A172 (cell line): ENCODE measurements at places on chromosomes 16 and 17.
A peak's percentile ranks its signal among the peaks of the same experiment; 100 is the strongest.

DNA sequence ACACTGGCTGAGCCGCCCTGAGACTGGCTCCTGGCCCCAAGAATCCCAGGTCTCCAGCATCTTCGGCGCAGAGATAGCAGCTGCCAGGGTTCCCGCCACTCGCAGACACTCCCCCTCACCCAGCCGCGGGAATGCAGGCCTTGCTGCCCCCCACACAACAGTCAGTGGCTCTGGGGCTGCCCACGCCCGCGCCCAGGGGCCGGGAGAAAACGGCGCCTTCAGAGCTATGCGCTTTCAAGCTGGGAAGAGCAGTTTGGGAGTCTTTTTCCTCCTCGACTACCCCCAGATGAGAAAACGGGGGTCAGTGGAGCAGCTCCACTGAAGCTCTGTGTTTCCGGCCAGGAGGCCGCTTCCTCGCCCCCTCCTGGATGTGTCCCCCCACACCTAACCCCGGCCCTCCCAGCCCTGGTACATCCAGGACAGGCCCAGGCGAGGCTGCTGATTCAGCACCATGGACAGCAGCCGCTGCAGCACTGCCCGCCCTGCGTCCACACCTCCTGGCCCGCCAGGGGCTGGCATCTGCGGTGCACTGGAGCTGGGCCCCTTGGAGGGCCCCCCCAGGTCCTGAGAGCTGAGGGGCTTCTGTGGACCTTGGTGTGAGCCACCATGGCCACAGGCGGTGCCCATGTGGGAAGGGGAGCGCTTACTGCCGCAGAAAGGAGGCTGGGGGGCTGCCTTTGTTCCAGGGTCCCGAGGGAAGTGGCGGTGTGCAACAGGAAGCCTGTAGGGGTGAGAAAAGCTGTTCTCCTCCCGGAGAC, 35.7 kb downstream of the CACNA1H start:
- DNase-seq = peak; percentile 37

- peak; percentile 77 for DNase-seq
Measured at GRCh38 chr16:2838928-2839327, 8.8 kb downstream of the ZG16B start.

DNA sequence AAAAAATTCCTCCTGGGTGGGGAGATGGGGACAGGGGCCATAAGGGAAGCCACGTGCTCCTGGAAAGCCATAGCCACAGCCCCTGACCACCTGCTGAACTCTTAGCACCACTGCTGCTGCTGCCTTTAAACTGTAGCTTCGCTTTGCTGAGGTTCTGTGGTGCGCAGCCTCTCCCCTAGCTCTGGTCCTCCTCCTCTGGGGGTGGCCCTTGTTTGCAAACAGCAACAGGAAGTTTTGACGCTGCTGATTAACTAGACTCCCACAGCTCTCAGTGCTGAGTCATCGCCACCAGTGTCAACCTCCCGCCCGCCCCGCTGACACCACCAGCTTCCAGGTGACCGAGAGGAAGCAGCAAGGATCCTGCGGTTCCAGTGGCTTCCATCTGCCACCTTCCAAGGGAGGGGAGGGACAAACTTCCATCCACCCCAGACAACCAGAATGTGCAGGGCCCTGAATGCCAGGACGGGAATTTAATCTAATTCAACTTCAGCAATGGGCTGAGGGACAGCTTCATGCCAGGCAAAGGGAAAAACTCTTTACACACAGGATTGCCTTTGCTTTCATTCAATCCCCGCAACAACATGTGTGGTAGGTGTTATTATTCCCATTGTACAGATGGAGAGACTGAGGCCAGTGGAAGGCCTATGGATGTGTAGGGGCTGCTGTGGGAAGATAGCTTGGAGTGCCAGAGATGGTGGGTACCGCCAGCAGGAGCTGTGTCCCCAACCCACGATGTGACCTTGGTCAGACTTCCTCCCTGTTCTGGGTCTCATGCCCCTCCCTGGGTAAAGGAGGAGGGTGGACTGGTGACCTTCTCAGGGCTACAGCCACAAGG, 8.1 kb upstream of the KIFC3 start:
- DNase-seq = peak; percentile 95

GRCh38 chr17:2484876-2485275, 26.8 kb downstream of the METTL16 start:
- no peak for DNase-seq

DNA sequence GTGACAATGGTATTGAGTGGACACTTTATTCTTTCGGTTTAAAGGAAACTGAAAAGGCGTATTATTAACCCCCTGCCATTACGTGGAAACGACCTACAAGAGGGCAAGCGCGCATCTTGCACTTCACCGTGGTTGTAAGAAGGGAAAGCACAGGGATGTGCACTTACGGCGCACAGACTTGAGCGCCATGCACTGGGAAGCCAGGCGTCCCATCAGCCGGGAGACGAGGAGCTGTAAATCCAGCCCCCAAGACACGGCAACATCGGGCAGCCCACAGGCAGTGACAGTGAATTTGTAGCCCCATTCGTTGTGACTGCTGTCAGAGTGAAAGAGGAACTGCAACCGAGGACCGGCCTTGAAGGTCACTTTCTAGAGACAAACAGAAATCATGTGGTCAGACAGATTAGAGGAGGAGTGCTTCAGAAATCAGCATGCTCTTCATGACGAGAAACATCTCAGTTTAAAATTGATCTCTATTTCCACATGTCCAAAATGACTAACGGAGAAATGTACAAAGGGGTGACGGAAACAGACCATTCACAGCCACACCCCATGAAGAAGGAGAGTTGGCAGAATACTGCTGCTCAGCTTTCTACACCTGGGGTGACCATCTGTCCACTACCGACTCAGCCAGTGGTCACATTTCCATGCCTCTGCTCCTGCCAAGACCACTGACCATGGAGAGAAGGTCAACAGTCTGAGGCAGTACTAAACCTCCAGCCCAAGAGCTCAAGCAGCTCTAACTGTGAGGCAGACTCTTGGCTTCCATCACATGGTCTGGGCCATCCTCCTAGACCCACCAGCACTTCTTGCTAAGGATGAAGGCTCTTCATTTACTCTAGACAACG, 68.6 kb downstream of the ZZEF1 start:
- DNase-seq = no peak

DNA sequence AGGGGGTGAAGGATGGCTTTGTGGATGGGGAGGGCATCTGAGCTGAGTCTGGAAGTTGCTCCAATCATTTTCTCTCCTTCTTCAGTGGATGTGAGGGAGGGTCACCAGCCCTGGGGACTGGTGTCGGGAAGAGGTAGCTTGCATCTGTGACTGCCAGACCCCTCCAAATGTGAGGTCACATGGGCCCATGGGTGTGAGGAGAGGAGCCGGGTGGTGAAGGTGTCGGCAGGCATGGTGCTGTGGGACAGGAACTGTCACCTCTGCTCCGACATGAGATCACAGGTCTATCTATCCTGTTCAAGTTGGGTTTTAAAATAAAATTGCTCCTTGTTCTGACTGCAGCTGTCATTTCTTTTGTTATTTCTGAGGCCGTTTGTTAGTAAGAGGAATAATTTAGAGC, 351.1 kb downstream of the CPPED1 start:
- no peak for DNase-seq

GRCh38 chr17:38674014-38674748, 576 bp downstream of the EPOP start:
- no peak for DNase-seq

- peak; percentile 74 for DNase-seq
Measured at GRCh38 chr16:46857368-46857945, 26.5 kb upstream of the C16orf87 start.

- DNase-seq = no peak
Measured at GRCh38 chr17:45843722-45844121, 959 bp upstream of the SPPL2C start.

GRCh38 chr17:72182371-72182873, 61.6 kb downstream of the SOX9 start:
- DNase-seq = no peak

DNA sequence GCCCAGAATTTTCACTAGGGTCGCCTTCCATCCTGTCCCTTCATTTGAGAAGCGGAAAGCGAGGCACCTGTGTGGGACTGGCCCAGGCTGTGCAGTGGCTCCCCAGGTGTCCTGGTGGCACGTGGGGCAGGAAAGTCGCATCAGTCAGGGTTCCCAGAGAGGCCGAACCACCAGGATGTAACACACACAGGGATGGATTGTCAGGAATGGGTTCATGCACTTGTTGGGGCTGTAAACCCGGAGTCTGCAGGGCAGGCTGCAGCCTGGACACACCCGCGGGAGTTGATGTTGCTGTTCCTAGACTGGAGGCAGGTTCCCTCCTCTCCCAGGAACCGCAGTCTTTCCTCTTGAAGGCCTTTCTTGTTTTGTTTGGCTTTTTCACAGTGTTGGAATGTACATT, 30.7 kb upstream of the RPTOR start:
- DNase-seq = peak; percentile 38

- DNase-seq = no peak
Measured at GRCh38 chr16:85462714-85463611, 150.2 kb upstream of the GSE1 start.

DNA sequence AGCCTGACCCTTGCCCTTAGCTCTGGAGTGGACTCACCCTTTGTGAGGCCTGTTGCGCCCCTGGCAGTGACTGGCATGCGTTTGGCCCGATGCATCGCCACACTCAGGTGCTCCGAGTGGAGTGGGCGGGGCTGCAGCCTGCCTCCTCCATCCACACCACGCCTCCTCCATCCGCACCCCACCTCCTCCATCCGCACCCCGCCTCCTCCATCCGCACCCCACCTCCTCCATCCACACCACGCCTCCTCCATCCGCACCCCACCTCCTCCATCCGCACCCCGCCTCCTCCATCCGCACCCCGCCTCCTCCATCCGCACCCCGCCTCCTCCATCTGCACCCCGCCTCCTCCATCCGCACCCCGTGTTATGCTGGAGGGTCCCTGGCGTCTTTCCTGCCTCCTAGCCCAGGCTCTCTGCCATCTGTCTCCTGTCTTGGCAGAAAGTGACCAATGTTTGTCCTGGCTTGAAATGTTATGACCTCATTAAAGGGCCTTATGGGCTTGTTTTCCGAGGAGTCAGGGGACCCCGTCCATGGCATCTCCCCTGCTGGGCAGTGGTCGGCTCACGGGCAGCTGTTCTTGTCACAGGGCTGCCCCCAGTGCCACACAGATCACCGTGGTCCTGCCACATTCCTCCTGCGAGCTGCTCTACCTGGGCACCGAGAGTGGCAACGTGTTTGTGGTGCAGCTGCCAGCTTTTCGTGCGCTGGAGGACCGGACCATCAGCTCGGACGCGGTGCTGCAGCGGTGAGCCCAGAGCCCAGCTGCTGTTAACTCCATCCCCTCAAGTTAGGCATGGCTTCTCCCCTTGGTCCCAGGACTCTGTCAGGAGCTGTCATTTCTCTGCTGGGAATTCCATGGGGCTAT, 28.7 kb upstream of the MYO15B start:
- no peak for DNase-seq

- DNase-seq = peak; percentile 91
Measured at GRCh38 chr16:89602273-89602951, 11.0 kb upstream of the DPEP1 start.

GRCh38 chr17:18246109-18246725, 12.3 kb downstream of the FLII start:
- no peak for DNase-seq

DNA sequence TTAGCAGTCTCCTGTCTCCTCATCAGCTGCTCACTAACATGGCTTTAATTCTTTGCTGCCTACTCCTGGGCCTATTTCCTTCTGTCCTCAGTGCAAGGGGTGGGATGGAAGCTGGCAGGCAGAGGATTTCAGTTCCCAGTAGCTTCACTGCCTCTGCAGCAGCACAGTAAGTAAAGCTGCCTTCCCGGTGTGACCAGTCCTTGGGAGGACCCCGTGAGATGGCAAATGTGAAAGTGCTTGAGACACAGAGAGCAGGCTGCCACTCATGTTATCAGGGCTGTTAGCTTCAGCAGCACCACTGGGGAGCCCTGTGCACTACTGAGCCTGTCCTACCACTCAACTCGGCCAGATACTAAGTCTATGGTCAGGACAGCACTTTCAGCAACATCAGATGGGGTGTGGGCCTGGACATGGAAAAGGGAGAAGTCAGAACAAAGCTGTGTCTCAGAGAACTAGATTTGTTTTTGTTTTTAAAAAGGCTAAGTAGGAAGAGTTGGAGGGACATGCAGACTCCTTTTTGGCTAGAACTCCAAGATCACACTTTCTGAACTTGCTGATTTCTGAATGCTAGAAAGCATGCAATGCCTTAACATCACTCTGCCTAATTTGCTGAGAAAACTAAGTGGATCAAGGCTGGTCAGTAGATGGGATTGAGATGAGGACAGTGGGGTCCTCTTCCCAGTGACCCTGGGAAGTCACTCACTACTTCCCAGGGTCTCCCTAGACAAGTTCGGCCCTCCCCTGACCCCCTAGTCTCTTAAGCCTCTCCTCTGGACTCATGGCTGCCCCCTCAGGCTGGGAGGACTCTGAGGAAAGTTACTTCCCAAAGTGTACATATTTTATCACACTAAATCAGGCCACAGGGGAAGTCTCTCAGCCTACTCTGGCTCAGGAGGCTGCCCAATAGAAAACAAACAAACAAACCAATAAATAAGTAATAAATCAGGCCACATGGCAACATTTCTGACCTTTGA, 1.1 kb downstream of the ACSF2 start:
- DNase-seq = peak; percentile 44

- no peak for DNase-seq
Measured at GRCh38 chr17:55783684-55784245, 32.9 kb downstream of the PCTP start.

- no peak for DNase-seq
Measured at GRCh38 chr17:60421273-60422161, 772 bp upstream of the CHCT1 start.

- no peak for DNase-seq
Measured at GRCh38 chr16:54431997-54432896, 145.7 kb upstream of the IRX3 start.

- DNase-seq = no peak
Measured at GRCh38 chr16:88804552-88805339, 1.2 kb downstream of the CDT1 start.

GRCh38 chr17:40555296-40556190, 9.7 kb downstream of the CCR7 start:
- no peak for DNase-seq

- no peak for DNase-seq
Measured at GRCh38 chr17:789160-789840, 7.1 kb downstream of the MRM3 start.

GRCh38 chr17:70047619-70048419, 27.2 kb upstream of the KCNJ16 start:
- DNase-seq = no peak

GRCh38 chr16:69936252-69936651, 14.9 kb upstream of the CLEC18A start:
- DNase-seq = no peak
